Aorta (tissue), 5 donors: ENCODE measurements at places on chromosomes 6 and 20. TPM values are rescaled to one million over a fixed set of nuclear protein-coding genes. Genes with fewer than 3 reads are reported as not detected.

The HLA-DRA gene
- total RNA-seq = 605 TPM

The EYS gene
- not detected for total RNA-seq

The WFDC10B gene
- not detected for total RNA-seq

The SCUBE3 gene
- 63.6 TPM for total RNA-seq

The FAM209B gene
- total RNA-seq = 0.90 TPM

The FAM110A gene
- total RNA-seq = 7.0 TPM

The RCAN2 gene
- 87.3 TPM for total RNA-seq

The IL17F gene
- not detected for total RNA-seq

The BPI gene
- total RNA-seq = 0.19 TPM

The NKAIN4 gene
- total RNA-seq = not detected

DNA sequence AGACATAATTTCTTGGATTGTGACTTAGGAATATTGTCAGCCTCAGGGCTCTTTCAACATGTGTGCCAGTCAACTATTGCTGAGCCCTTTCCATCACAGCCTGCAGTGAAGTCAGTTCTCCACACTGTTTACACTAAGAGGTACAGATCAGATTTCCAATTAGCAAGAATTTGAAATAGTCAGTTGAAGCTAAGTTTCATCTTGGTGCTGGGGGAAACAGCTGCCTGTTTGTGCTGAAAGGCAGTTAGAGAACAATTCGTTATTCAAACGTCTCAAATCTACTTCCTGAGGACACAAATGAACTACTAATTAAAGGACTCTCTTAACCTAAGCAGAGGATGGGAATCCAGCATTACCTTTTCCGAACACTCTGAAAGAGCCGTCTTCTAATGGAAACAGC, 25.9 kb downstream of the ADGRF1 start:
- no peak for DNase-seq

DNA sequence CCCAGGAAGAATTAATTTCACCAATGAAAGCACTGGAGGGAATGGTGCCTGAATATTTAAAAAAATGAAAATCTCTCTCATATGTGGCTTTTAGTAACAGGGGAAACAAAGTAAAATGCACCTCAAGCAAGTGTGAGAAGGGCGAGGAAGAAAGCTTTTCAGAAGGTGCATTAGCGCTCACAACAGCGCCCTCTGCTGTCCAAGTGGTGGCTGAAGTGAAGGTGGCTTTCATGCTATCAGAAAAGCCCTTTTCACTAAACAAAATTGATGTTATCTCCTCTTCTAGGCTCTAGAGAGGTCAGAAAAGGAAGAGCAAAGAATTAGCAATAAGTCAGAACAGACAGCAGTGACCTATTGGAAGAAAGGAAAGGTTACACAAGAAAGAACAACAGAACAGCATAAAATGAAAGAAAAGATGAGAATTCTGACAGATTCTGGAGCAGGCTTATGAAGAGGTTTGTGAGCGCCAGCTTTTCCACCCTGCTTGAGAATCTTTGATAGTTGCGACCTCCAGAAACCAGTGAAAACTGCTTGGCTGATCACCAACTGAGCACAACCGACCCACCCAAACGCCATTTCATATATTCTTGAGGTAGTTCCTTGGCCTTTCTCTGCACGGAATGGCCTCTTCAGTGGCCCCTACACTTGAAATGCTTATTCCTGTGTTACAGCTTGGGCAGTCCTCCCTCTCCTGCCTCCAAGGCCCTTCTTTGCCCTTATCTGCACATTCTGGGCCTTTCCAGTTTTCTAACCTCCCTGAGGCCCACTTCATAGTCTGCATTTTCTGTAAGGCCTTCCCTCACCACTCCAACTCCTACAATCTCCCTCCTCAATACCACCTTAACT, 45.3 kb downstream of the SMLR1 start:
- peak; percentile 90 for DNase-seq

DNA sequence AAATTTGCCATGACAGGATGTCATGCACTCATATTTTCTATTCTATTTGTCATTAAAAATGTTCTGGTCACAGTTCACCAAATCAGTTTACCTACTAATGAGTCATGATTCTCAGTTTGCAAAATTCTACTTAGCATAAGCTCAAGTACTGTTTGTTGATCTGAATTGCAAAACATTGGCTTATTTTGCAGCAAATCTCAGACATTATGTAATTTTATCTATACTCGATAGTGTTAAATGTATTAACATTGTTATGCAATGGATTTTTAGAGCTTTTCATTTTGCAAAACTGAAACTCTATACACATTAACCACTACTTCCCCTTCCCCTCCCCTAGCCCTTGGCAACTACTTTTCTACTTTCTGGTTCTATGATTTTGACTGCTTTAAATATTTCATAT, 213.8 kb upstream of the ZFP64 start:
- DNase-seq = no peak

- DNase-seq = peak; percentile 91
Observed at GRCh38 chr20:49608752-49609670, 41.1 kb upstream of the PTGIS start.

- DNase-seq = no peak
Observed at GRCh38 chr20:52847731-52848359, 124.3 kb upstream of the TSHZ2 start.

- no peak for DNase-seq
Observed at GRCh38 chr6:144248476-144249301, 36.4 kb upstream of the UTRN start.

GRCh38 chr6:116881236-116881635, 4.2 kb downstream of the RFX6 start:
- no peak for DNase-seq
